ENCODE measurements at places on chromosomes 7 and 10.

DNA sequence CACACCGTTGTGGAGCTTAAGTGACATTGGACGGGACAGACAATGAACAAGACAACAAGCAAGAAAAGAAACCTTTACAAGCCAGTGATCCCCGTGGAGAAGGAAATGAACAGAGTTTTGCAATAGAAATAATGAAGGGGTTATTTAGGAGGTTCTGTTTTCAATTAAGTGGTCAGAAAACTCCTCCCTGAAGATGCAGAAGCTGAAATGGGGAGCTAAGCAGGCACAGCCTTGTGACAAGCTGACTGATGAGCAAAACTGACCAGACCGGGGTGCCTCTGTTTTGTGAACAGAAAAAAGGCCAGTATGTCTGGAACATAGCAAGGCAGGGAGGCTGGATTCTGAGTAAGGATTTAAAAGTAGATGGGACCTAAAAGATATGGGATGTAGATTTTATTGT is 299.8 kb upstream of the POM121L12 start:
- DNase-seq = no peak

- DNase-seq = peak; percentile 44
Observed at GRCh38 chr10:62264702-62265436, 3.8 kb downstream of the RTKN2 start.

GRCh38 chr10:64873088-64873487 is 1351.9 kb downstream of the REEP3 start:
- no peak for DNase-seq

DNA sequence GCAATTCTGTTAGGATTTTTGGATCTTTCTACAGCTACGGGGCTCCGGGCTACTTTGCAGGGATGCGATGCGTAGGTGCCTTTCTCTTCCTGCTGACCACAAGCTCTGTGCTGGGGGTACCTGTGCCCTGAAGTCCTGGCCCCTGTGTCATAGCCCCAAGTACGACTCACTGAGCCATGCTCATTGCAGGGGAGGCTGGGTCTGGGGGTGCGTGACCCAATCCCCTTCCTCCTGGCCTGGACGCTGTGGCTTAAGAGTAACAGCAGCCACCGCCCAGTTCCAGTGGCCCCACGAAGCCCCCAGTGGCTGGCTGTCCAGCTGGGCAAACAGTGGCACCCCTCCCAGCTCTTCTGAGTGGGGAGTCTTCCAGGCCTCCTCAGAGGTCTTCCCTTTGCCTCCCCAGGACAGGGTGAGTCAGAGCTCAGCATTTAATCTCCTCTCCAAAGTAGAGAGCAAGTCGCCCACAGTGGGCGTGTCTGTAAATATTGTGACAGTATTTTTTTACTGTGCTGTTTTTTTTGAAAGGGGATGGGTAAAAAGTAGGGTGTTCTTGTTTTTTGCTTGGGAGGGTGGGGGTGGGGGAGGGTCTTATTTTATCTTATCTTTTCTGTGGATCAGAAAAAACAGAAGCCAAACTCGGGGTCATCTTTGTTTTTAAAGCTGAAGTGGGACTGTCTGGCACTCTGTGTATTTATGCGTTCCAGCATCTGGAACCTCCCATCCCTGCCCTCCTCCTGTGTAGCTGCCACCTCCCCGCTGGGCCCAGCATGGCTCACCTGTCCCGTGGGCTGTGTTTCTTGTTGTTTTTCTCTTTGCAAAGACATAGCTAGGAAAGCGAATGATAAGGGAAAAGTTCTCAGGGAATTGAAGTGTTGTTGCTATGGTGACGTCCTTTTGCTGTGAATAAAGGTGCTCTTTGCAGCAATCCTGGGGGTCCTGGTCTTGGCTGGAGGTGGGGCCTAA is 8.2 kb downstream of the LFNG start:
- no peak for DNase-seq

DNA sequence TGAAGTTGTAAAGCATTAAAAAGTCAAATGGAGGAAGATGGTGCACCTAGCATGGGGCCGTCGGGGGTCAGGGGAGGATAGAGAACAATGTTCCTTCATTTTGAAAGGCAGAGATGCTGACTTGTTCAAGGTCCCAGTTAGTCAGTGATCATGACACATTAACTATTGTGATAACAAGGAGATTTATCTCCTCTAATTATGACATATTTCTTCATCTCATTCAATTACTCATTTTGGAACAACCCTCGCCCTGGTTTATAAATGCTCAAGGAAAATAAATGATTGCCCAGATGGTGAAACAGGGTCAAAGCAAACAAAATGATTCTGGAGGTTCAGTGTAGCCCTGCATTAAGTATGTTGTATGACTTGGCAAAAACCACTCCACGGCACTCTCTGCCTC is 106.2 kb downstream of the ITIH5 start:
- no peak for DNase-seq
